ENCODE measurements at places on chromosomes 12 and 14.

GRCh38 chr12:33752854-33753253 lies 269.4 kb upstream of the ALG10 start:
- DNase-seq, result no peak

DNA sequence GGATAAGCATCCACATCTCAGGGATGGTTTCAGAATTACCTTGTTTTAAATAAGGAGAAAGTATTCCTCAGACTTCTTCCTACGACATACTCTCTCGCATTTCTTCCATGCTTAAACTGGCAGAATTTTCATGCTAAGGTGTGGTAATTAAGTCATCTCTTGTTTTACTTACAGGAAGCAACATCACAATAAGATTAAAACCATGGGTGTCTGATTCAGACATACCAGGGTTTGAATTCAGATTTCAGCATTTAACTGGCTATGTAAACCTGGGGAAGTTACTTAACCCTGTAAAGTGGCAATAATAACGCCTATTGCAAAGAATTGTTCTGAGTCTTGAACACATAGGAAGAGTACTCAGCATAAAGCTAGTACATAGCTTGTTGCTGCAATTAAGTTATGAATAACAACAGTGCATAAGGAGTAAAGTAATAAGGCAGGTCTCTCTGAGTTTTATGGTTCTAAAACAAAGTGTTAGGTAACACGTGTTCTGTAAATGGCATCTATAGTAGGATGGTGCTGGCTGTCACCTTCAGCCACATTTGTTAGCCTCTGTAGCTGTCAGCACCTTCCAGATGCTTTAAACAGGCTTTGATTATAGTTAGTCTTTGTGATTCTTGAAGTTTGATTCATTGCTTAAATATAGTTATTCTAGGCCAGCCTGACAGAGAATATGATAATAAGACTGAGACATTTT lies 38.8 kb downstream of the IFT43 start:
- no peak for DNase-seq

DNA sequence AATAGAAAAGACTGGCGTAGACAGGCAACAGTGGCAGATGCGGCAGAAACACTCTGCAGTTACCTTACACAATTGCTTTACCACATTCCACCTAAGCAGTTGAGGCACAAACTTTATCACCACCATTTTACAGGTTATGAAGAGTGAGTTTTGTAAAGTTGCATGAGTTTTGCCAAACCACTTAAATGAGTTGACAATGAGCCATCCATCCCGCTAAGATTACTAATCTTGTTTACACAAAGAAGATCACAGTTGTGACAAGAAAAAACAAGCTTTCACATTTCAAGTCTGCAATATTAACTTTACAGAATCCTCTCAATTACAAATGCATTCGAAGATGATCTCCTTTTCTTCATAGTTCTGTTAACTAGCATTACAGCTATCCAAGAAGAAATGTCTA lies 1.8 kb downstream of the TMCC3 start:
- no peak for DNase-seq

DNA sequence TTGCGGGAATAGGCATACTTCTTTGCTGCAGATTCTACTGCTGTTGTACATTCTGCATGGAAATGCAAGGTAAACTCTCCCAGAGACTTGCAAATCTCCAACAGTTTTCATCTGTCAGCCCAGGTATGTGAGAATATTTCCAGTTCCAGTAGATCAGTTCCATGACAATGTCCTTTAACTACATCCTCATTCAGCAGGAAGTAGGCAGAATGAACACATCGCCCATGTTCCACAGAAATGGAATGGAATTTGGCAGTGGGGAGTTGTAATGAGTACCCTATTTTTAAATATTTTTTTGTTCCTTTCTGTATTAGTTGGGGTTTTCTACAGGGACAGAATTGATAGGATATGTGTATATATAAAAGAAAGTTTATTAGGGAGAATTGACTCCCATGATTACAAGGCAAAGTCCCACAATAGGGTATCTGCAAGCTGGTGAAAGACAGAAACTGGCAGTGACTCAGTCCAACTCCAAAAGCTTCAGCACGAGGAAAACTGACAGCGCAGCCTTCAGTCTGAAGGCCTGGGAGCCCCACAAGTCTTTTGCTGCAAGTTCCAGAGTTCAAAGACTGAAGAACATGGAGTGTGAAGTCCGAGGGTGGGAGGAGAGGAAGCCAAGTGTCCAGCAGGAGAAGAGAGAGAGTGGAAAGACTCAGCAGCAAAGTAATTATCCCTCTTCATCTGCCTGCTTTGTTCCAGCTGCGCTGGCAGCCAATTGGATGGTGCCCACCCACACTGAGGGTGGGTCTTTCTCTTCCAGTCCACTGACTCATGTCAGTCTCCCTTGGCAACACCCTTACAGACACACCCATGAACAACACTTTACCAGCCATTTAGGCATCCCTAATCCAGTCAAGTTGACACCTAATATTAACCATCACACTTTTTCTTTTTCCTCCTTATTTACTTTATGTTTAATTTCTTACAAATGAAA lies 110.4 kb upstream of the SCAF11 start:
- no peak for DNase-seq

- no peak for DNase-seq
These were observed 146.2 kb downstream of the ATP23 start for GRCh38 chr12:58087423-58088127.

- no peak for DNase-seq
These were observed 19.9 kb downstream of the PRKAB1 start for GRCh38 chr12:119687879-119688278.

- DNase-seq, result no peak
These were observed 820.9 kb downstream of the SLC6A15 start for GRCh38 chr12:84091651-84092050.

DNA sequence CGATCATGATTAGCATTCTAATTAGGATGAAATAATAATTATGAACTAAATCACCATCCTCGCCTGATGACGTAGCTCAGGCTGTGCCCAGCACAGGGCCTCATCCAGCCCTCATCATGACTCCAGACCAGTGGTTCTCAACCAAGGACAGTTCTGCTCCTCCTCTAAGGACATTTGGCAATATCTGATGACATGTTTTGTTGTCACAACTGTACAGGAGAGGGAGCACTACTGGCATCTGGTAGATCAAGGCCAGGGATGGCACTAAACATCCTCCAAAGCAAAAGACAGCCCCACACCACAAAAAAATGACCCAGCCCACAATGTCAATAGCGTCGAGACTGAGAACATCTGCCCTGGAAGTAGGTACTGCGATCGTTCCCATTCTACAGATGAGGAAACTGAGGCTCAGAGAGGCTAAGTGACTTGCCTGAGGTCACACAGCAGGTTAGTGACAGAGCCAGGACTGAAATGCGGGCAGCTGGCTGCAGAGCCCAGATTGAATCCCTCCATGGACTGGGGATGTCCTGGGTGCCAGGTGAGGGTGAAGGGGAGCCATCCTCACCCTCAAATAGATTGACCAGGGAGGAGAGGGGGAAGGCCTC lies 15.5 kb downstream of the TRPV4 start:
- no peak for DNase-seq

DNA sequence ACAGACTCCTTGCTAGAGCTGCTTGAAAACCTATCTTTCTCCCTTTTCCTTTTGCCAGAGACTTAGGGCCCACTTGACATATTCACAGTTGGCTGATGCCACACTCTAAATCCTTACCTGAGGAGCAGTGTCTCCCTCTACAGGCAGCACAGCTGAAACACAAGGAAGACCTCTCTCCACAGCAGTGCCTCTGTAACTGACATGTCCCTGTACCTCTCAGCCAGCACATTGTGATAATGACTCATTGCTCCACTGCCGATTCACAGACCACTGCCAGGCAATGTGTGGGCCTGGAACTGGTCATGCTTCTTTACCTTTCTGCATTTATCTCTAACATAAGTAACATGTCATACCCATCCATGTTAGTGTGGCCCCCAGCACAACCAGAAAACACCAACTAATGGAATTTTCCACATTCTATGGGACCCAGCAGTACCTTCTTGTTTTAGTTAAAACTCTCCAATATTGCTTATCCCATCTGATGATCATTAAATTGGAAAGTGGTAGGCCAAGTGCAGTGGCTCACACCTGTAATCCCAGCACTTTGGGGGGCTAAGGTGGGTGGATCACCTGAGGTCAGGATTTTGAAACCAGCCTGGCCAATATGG lies 56.5 kb downstream of the GTF2A1 start:
- no peak for DNase-seq

DNA sequence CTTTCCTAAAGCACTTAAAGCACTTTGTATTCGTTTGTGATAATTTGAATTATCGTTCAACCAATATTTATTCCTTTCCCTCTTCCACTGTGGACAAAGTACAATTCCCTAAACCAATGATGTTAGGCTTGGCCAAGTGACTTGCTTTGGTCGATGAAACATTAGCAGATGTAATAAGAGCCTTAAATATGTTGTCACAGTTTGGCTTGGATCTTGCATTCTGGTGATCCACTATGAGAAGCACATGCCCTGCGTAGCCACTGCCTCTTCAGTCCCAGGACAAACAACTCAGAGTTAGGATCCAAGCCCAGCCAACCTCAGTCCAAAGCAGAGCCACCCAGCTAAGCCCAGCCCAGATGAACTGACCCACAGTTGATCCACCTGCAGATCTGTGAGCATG lies 8.4 kb upstream of the C12orf75 start:
- DNase-seq, result no peak

GRCh38 chr12:14970473-14970872 lies 2.4 kb upstream of the PDE6H start:
- no peak for DNase-seq

- no peak for DNase-seq
These were observed 62.3 kb downstream of the MGAT4C start for GRCh38 chr12:86193931-86194330.

All from activated T-cell treated with anti-CD3 and anti-CD28 coated beads for 4 hours (primary cell).